Progenitor cell of endocrine pancreas (in vitro differentiated cells): ENCODE measurements at places on chromosomes 2 and 18.
A peak's percentile ranks its signal among the peaks of the same experiment; 100 is the strongest.

GRCh38 chr18:49961271-49961670 is 147.9 kb upstream of the ACAA2 start:
- DNase-seq: no peak

DNA sequence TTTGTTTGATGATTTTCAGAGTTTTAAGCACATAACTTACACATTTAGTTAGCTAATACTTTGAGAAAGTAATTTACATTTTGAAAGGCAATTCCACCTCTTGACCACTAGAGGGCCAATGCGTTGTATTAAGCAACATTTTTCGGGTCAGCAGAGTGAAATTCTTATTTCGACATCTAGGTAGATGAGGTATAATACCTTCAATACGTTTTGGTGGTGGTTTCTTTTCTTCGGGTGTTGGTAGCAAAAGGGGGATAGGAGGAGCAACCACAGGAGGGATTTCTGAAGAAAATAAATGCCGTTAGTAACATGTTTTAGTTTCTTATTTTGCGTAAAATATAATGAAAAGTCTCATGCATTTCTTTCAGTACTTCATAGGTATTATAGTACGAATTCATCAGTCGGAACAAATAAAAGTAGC is 106.3 kb downstream of the TTN start:
- DNase-seq: no peak

DNA sequence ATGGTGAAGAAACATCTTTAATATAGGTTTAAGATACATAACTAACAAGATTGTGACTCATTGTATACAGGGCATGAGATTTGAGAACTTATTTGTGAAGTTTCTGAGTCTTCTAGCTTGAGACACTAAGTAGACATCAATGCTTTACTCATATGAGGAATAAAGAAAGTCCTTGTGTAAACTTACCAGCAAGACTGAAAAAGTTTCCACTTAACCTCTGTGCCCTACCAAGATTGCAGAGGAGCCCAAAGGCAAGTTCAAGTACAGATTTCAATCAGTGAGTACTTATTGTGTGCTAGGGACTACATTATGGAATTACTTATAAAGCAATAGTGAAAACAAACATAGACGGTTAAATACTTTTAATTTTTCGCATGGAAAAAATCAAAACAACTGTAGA is 1041.2 kb upstream of the CELF4 start:
- no peak for DNase-seq

DNA sequence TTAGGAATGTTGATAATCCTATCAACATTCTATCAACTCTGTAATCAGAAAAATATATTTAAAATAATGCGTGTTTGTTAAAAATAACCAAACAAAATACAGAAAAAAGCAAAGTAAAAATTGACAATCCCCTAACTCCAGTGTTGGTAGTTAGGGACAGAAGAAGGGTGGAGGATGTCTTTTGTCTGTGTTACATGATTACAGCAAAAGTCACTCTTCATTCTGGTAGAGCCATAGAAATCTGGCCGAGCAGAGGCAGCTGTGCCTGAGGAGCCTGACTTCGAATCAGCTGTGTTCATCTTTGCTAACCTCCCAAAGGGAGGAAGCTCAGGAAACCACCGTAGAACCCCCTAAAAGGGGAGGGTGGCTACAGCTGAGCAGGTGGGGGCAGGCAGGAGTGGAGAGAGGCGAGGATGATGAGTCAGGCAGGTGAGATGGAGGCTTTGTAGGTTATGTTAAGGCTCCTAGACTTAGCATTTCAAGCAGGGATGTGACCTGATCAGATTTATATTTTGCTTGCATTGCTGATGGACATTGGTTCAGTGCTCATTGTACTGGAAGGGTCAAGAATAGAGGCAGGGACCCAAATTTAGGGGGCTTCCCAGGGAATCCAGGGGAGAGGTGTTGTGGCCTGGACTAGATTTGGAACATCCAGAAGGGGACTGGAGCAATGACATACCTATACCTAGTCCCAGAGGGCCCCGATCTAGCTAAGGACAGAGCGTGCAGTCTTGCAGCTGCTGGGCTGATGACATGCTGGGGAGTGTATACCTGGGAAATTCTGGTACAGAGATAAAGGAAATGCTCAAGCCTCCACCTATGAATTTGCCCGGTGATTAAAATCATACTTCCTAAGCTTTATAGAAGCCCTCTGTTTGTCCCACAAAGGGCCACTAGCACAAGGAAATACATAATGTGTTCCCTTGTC is 95.7 kb downstream of the NEDD4L start:
- no peak for DNase-seq

GRCh38 chr2:119181791-119182445 is 23.4 kb upstream of the C1QL2 start:
- no peak for DNase-seq

DNA sequence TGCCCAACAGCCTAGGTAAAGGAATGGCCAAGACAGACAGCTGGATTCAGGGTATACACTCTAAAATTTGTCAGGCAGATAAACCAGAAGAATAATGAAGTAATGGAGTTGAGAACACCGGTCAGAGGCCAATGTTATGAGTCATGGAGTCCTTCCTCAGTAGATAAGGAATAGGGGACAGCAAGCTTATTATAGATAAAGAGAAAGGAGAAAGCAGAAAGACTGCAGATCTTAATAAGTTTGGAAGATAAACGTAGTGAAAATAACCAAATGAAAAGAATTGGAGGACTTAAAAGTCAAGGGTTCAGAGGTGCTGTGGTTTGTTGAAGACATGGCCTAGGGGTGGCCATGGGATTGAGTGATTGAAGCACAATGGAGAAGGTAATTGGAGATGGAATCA is 63.5 kb upstream of the NFE2L2 start:
- DNase-seq: no peak

- no peak for DNase-seq
These were observed 544 bp downstream of the ADRA2B start for GRCh38 chr2:96115631-96116423.

GRCh38 chr18:49446481-49446880 is 14.0 kb downstream of the DYM start:
- no peak for DNase-seq

GRCh38 chr18:51089691-51090090 is 59.7 kb downstream of the SMAD4 start:
- no peak for DNase-seq

DNA sequence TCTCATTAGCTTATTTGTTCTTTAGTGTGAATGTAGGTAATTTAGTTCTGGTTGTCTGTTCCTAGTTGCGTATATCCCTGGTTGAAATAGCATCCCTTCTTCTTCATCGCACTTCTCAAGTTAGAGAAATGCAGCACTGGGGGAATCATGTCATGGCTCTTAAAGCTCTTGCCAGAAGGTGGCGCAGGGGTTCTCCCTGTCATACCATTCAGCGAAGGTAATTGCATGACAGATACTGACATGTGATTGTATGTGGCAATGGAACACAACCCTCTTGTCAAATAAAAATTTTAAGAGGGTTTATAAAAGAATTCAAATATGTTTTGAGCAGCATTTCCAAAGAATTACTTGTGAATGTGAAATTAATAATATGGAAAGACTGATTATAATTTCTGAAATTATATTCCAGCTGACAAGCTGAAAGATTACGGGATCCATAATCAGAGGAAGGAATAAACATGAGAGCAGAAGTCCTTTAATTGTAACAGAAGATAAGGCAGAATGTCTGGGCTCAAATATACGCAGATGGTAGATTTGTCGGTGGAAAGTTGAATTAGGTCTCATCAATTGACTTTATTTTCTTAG is 411.7 kb downstream of the DSEL start:
- peak; percentile 28 for DNase-seq

DNA sequence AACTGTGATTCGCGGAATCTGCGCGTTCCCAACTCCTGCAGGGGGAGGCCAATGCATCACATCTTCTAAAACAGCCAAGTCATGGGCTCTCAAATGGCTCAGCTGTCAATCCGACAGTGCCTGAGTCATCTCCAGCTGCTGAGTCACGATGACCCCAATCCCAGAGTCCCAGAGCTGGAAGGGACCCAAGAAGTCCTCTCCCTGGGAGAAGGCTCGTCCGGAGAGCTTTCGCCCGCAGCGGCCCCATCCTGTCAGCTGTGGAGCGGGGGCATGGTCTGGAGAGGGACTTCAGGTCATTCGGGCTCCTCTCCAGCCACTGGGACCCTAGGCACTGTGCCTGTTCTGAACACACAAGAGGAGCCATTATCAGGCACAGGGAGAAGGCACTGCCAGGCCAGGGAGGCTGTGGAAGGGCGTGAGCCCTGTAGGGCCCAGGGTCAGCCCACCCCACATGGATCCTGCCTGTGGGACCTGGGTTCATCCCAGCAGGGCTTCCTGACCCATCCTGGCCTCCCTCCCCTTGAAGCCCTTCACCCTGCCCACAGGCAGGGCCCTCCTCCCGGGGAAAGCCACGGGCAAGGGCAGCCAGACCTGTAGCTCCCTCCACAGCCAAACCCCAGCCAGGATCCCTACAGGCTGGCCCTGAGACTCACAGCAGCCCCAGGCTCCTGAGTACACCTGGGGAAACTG is 47.6 kb upstream of the GPC1 start:
- no peak for DNase-seq

DNA sequence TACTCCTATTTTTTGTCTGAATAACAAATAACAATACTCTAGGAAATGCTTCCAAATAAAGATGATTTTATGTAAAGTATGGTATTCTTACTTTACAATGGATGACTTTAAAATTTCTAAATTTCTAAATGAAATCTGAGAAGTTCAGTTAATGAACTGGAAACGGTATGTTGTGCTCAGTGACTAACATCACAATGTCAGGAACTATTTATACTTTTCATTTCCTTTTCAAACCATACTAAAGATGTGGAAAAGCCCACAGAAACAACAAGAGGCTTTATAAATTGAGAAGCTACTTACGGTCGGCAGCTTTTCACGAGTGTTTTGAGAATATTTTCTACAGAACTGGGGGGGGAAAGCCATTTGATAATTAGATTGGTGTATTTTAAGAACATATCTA is 31.1 kb downstream of the PSME4 start:
- no peak for DNase-seq

DNA sequence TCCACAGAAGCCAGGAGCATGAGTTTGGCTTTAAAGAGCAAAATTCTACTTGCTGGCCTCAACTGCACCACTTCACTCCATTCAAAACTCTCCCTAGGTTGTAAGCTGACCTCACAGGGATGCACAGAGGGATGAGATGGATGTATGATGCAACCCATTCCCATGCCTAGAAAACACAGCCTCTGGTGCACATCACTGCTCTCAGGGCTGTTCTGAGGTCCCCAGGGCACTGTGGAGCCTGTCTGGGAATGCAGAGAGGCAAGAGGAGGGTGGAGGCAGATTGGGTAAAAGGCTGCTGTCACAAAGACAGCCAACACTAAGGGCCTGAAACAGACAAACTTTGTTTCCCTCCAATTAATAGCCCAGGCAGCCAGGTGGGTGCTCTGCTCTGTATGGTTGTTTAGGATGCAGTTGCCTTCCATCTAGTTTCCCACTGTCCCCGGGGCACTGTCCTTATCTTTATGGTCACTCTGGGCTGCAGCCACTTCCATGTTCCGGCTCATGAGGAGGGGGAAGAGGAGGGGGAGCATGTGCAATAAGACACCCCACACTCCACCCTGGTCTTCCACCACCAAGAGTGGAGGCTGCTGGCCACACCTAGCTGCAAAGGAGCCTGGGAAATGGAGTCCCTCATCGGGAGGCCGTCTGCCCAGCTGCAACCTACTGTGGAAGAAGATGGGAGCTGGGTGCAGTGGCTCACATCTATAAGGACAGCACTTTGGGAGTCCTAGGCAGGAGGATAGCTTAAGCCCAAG is 7.0 kb downstream of the GPR45 start:
- DNase-seq: no peak

DNA sequence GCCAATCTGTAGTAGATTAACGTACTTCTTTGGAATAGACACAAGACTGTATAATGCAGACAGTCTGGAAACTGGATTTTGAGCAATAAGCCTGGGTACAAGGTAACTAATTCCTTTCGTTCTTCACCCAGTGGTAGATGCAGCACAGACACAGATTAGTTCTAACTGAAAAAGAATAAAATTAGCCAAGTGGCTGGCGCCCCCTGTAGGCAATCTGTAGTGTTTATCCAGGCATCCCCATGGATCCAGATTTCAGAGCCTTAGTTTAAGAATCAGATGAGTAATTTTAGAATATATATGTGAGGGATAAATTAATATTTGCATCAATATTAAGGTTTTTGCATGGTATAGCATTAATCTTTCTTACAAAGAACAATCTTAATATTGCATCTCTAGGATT is 563.9 kb downstream of the DCC start:
- DNase-seq: peak; percentile 50

- DNase-seq: no peak
These were observed 81.9 kb downstream of the SLC8A1 start for GRCh38 chr2:40370007-40370395.

GRCh38 chr2:28558158-28558820 is 62.4 kb downstream of the PLB1 start:
- DNase-seq: no peak

GRCh38 chr2:174035117-174035635 is 70.0 kb upstream of the SP3 start:
- no peak for DNase-seq

GRCh38 chr2:133193544-133194361 is 374.5 kb downstream of the NCKAP5 start:
- DNase-seq: no peak

GRCh38 chr2:64637931-64638330 is 15.8 kb downstream of the SERTAD2 start:
- DNase-seq: no peak

- DNase-seq: no peak
These were observed 207.1 kb downstream of the ZNF521 start for GRCh38 chr18:25144820-25145219.

DNA sequence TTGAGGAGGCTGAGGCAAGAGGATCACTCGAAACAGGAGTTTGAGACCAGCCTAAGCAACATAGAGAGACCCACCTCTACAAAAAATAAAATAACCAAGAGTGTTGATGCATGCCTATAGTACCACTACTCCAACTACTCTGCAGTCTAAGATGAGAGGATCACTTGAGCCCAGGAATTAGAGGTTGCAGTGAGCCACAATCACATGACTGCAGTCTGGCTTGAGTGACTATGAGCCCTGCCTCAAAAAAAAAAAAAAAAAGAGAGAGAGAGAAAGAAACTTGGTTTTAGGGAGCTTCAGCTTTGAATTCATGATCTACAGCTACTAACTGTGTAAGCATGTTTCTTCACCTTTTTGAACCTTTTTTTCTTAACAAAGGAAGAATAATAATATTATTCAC is 119.9 kb downstream of the HNMT start:
- DNase-seq: no peak

DNA sequence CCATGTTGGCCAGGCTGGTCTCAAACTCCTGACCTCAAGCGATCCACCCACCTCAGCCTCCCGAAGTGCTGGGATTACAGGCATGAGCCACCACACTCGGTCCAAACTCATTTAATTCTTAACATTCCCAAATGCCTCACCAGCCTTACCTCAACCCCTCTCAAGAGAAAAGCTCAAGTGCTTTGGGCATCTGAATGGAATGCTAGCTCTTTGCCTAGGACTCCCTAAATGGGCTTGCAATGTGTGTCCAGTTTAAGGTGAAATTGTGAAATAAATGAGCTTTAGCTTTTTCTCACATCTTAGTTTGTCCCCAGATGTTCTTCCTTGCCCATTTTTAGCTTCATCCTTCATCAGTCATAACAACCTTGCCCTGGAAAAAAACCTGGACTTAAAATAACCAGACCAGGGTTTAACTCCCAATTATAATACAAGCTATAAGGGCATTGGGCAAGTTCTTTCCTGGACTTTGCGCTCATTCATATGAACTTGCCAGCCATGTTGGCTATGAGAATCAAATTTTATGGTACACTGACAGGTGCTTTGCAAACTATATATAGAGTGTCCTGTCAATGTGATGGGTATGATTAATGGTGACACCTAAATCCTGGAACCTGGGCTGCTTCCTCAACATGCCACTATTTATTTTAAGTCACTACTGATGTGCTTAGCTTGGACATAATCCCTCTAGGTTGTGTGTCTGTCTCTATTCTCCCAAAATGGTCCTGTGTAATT is 95.1 kb upstream of the SERPINE2 start:
- DNase-seq: no peak
